ENCODE measurements at places on chromosomes 7 and 10.
A peak's percentile ranks its signal among the peaks of the same experiment; 100 is the strongest.

GRCh38 chr10:110275128-110275729 lies 29.5 kb downstream of the SMNDC1 start:
- no peak for DNase-seq

GRCh38 chr7:46315891-46316290 lies 394.8 kb upstream of the IGFBP3 start:
- no peak for DNase-seq

- DNase-seq: no peak
These were observed 63.2 kb downstream of the MKI67 start for GRCh38 chr10:128062881-128063563.

DNA sequence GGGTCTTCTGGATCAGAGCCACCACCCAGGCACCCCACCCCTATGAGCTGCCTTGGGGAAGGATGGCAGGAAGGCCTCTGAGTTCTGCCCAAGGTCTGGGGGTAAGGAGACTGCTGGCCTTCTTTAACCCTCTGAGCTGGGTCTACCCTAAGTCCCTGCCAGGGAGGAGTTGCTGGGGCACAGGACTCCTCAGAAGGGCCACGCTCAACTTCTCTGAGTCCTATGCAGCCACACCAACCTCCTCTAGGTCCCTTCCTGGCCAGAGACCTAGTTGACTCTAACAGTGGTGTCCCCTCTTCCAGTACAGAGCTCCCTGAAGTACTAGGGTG lies 2.6 kb upstream of the NEURL1 start:
- no peak for DNase-seq

DNA sequence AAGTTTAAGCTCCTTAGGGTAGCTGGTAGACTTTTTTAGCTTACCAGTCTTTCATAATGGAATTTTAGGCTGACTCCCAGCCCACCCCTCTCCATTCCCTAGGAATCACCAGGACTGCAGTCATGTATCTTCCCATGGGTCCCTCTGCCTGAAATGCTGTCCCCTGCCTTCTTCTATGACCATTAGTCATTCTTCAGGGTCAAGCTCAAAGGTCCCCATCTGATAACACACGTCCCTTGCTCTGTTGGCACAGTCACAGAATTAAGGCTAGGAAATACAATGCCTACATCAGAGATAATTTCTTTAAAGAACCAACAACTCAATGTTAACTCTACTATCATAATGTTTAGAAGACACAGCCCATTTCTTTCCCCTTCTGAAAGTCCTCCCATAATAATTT lies 140.6 kb downstream of the RAPGEF5 start:
- no peak for DNase-seq

- no peak for DNase-seq
These were observed 100.1 kb downstream of the CYTH3 start for GRCh38 chr7:6172224-6172909.

GRCh38 chr7:21352540-21353387 lies 75.1 kb upstream of the SP4 start:
- no peak for DNase-seq

DNA sequence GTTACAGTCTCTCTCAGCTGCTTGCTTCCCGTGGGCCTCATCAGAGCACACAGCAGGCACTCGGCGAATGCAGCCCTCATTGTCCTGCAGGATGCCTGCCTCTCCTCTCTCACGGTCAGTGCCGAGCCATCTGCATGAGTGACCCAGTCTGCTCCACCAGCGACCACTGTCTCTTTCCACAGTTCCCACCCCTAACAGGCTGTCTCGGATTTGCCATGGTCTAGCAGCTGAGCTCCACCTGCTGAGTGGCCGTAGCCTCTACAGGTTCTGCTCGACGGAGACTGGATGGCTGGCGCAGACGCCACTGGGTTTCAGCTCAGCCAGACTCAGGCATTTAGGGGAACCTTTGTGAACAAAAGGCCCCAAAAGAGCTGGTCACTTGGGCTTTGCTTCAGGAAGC lies 209.4 kb upstream of the FOXK1 start:
- DNase-seq: no peak

GRCh38 chr10:95865814-95866466 lies 41.8 kb upstream of the CC2D2B start:
- DNase-seq: no peak

DNA sequence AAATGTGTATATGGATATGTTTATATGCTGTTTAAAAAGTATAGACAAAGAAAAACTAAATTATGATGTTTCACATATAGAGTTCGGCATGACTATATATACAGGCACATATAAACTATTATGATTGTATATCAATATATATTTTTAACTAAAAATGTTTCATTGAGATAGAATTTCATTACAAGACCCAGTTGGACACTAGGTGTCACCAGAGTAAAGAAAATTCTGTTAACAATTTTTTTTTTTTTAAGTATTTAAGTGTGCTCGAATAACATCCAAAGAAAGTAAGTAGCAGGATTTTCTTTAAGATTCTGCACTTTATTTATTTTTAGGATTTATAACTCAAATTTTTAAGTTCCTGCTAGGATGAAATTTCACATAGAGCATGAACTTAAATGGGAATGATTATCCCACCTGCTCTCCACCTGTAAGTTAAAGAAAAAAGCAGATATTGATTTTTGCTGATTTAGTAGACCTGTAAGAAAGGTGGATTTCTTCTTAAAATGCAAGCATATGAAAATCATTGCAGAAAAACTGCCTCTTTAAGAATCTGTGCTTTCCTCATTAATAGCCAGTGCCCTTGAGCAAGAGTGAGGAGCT lies 961.5 kb downstream of the PCDH15 start:
- no peak for DNase-seq

DNA sequence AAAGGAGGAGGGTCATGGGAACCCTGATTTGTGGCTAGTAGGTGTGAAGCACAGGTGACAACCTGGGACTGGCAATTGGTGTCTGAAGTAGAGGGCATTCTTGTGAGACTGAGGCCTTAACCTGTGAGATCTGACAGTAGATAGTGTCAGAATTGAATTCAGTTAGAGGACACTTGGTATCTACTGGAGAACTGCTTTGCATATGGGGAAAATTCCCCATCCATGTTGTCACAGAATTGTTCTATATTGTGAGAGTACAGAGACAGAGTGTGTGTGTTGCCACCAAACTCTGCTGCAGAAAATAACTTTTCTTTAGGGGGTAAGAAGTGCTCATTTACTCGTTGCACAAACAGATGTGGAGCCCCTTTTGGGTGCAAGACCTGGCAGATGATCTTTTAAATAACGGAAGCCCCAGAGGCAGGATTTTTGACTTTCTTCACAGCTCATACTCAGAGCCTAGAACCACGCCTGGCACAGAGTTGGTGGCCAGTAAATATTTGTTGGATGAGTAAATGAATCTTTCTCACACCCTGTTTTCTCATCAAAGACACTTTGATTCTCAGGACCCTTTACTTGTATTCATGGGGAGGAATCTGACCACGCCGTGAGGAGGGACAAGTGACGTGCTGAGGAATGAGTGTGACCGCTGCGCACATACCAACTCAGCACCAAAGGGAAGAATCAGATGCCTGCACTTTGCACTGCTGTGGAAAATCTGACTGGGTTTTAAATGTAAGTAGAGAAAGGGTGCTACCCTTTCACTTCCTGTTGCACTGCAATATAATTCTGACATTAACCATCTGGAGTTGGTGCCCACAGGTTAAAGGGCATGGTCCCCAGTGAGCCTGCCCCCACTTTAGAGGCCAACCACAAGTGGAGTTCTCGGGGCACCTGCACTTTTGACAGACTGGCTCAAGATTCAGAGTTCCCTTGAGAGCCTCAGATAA lies 39.2 kb upstream of the SDHAF3 start:
- DNase-seq: no peak

GRCh38 chr7:151570366-151570915 lies 50.7 kb upstream of the RHEB start:
- DNase-seq: no peak

DNA sequence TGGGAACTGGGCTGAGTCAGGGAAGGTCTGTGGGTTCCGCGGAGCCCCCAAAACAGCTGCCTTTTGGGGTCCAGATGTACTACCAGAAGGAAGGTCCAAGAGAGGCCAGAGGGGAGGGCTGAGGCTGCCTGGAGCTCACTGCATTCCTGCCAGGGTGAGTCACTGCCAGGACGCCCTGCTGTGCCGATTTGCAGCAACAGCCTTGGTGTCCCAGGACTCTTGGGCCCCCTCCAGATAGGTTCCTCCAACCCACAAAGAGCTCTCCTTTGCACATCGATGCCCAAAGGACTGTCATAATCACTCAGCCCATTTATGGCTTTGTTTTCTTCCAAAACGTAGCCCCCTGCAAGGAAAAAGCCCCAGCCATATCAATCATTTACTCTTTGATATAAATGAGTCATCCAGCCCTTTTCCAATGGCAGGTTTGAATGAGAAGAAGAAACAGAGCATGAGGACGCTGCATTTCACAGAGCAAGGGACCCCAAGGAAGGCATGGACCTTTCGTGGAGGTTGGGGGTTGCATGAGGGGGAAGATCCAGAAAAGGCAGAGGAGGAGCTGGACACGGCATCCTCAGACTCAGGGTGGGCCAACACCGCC lies 32.2 kb upstream of the COL13A1 start:
- DNase-seq: no peak

- DNase-seq: no peak
These were observed 171.9 kb downstream of the PKD1L1 start for GRCh38 chr7:47776335-47776734.

GRCh38 chr10:77378366-77379349 lies 258.9 kb downstream of the KCNMA1 start:
- no peak for DNase-seq

DNA sequence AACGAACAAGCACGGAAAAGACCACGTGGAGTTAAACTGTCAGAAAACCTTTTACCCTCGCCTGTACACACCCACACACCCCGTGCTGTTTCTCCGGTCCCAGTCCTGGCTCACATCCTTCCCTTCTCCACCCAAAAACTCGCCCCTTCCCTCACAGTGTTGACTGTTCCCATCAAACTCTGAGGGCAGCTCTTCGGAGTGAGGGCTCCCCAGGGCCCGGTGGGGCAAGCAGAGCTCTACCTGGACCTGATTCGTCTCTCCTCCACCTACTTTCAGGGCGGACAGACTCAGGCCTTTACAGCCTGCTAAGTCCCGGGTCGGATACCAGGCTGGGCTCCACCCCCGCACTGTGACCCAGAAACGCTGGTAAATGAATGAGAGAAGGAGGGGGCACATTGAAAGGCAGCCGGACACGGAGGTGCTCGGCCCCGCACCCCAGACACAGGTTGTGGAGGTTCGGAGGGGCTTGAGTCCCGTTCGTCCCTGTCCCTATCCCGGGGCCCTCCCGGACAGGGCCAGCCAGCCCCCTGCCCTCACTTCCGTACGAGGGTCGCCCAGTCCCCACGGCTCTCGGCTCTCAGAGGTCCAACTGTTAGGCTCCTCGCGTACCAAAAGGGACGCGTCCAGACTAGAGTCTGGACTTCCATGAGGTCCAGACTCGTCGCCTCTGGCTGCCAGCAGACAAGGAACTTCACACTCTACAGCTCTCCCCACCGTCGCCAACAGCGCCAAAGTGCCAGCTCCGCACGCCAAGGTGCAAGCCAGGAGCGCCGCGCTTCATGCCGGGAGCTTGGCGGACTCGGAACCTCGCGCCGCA lies 31.7 kb upstream of the ASL start:
- DNase-seq: peak; percentile 61

DNA sequence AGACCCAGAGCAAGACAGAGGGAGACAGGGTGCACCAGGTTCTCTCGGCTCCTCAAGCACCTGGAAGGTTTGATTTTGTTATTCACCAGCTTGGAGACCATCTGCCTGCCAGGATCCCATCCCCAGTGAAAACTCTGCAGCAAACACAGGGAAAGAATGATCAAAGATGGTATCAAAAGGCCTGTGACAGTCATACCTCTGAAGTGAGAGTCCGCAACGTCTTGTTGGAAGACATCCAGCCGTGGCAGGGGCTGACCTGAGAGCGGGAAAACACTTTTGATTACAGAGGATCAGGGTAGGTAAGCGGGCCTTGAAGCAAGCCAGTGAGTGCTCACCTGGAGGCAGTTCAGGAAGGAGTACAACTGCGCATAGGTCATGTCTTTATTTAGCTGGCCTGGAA lies 142.3 kb downstream of the ANLN start:
- DNase-seq: no peak

GRCh38 chr10:70753841-70754621 lies 31.1 kb downstream of the TBATA start:
- no peak for DNase-seq

DNA sequence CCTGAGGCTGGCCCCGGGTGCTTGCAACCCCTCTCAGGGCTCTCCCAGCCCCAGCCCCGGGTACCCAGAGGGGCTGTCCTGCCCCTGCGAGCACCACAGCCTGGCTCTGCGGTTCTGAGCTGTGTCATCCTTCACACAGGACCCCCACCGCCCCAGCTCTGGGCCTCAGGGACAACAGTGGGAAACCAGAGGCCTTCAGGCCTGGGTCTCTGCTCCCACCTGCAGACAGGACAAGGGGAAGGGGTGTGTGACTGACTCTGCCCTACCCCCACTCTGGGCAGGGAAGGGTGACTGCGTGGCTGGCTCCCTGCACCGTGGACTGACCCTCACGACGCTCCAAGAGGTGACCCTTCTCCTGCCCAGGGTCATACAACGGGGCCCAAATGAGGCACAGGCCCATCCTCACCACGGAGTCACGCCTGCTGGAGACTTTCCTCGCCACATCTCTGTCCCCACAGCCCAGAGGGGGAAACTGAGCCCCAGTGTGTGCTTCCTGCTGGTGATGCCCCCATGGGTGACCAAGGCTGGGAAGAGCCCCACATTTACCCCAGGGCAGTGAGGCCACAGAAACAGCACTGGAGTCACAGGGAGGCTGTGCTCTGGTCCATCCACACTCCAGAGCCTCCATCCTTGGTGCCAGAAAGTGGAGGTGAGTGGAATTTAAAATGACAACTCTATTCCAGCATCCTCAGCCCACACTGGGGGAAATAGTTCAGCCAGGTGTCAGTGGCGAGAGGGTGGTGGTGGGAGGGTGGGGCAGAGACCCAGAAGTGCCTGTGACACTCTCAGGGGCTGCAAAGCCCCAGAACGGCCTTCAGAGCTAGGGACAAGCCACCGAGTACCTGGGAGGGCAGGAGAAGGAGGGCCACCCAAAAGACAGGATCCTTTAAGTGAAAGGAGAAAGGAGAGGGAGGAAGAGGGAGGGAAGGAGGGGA lies 13.6 kb downstream of the CAMK2B start:
- DNase-seq: no peak

DNA sequence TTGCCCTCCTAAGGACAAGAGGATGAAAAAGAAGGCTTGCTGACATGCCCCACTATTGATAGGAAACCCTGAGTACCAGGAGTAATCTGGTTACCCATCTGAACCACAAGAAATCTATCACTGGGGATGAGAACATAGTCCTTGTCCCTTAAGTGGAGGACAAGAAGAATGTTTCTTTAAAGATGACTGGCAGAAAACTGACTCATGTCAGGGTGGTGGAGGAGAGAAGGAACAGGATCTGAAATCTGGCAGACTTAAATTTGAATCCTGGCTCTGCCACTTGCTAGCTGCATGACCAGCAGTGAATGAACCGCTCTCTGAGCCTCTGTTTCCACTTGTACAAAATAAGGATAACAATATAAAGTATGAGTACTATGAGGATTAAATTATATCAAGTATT lies 38.9 kb upstream of the XPNPEP1 start:
- no peak for DNase-seq

DNA sequence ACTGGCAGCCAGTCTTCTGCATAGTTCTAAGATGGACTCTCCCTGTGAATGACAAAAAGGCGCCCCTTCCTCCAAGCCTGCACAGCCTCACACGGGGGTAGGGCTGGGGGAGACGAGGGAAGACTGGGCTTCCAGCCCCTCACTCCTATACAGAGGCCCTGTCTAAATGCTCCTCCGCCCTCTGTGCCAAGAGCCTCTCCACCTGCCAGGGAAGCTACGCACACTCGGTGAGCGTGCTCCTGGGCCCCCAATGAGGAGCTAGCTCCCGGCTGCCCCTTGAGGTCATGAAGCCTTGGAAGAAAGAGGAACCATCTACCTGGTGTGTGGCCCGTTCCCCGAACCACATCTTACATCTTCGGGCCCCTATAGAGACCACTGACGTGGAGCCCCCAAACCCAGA lies 54.8 kb downstream of the CRTAC1 start:
- DNase-seq: no peak
